ENCODE measurements at places on chromosomes 3 and 15.
A peak's percentile ranks its signal among the peaks of the same experiment; 100 is the strongest.

DNA sequence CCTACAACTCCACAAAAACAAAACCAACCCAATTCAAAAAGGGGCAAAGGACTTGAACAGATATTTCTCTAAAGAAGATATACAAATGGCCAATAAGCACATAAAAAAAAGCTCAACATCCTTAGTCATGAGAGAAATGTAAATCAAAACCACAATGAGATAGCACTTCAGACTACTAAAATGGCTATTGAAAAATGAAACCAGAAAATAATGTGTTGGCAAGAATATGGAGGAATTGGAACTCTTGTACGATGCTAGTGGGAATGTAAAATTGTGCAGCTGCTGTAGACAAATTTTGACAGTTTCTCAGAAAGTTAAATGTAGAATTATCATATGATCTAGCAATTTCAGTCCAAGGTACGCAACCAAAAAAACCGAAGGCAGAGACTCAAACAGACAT, 29.0 kb downstream of the KY start:
- no peak for ATAC-seq

- ATAC-seq, result no peak
Measured at GRCh38 chr3:112776000-112776399, 70.7 kb downstream of the CD200R1L start.

DNA sequence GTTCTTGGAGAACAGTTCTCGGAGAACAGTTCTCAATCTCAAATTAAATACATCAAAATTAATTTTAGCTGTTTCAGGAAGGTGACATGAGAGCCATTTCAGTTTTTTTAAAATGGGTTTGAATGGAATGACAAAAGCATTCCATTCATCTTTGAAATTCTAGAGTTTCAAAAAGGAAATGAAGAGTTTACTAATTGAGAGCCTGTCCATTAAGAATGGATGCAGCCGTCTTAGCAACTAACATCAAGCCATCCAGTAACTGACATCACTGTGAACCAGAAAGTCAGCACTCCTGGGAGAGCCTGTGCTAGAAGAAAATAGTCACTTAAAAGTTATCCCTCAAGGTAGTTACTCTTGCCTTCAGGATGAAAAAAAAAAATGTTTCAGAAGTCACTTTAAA, 47.0 kb upstream of the FSTL1 start:
- no peak for ATAC-seq

GRCh38 chr3:194671511-194671899, 486 bp downstream of the LSG1 start:
- no peak for ATAC-seq

GRCh38 chr3:64187065-64187959, 38.0 kb downstream of the PRICKLE2 start:
- ATAC-seq, result peak; percentile 87

DNA sequence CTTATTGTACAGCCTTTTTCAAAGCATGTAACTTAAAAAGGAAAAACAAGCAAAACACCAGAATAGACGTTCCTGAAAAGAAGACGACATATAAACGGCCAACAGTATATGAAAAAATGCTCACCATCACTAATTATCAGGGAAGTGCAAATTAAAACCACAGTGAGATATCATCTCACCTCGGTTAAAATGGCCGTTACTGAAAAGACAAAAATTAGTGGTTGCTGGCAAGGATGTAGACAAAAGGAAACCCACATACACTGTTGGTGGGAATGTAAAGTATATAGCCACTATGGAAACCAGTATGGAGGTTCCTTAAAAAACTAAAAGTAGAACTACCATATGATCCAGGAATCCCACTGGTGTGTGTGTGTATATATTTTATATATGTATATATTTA, 64.5 kb upstream of the MLF1 start:
- no peak for ATAC-seq
